ENCODE measurements at places on chromosomes 4 and X. TPM values are rescaled to one million over a fixed set of nuclear protein-coding genes. Genes with fewer than 3 reads are reported as not detected.

GRCh38 chr4:41745292-41746024 lies 3.1 kb downstream of the PHOX2B start:
- no peak for DNase-seq

- DNase-seq, result no peak
These were observed 204.6 kb downstream of the COX18 start for GRCh38 chr4:72864898-72865297.

DNA sequence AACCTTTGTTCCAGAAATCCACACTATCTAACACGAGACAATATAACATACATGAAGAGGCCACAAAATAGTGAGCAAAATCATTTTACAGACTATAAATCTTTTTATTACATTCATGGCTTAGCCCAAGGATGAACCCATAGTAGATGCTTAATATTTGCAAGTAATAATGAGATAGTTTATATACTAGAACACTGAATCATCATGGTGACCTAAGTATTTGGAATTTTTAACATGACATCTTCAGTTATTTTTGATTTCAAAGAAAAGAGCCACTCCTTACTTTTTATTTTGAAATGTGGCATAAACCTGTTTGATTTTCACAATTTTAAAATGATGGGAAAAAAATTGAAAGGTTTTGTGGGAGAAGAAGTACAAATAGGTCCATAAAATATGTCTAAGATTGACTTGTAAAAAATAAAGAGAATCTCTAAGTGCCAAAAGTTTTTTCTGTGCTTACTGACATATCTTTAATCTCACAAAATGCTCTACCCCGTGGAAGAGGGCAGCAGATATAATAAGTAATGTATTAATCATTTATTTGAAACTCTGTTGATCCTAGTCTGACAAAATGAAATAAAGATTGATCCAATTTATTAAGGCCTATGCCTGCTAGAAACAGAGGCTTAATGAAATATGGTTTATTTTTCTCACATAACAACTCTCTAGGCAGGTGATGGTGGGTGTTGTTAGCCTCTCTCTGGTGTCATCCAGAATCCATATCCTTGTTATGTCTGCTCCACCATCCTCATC lies 224.5 kb upstream of the CENPE start:
- no peak for DNase-seq

DNA sequence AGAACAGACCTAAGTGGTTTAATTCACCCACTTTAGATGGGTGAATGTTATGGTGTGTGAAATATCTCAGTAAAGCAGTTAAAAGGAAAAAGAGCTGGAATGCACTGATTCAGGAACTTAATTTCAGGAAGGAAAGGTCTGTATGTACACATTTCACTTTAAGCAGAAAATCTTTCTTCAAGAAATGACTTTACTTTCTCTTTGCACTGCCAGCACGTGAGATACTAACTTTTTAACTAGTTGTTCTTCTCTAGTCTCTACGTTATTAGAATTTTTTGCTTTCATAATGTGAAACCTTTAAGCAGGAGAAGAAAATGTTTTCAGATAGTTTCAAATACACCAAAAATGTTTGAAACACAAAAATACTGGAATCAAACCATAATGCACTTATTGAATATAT lies 18.8 kb downstream of the C4orf46 start:
- DNase-seq, result no peak

GRCh38 chr4:14772388-14772787 lies 229.9 kb upstream of the CPEB2 start:
- no peak for DNase-seq

Gene CPZ
- 0.32 TPM for total RNA-seq

GRCh38 chrX:29359276-29359675 lies 772.0 kb downstream of the IL1RAPL1 start:
- DNase-seq, result no peak

DNA sequence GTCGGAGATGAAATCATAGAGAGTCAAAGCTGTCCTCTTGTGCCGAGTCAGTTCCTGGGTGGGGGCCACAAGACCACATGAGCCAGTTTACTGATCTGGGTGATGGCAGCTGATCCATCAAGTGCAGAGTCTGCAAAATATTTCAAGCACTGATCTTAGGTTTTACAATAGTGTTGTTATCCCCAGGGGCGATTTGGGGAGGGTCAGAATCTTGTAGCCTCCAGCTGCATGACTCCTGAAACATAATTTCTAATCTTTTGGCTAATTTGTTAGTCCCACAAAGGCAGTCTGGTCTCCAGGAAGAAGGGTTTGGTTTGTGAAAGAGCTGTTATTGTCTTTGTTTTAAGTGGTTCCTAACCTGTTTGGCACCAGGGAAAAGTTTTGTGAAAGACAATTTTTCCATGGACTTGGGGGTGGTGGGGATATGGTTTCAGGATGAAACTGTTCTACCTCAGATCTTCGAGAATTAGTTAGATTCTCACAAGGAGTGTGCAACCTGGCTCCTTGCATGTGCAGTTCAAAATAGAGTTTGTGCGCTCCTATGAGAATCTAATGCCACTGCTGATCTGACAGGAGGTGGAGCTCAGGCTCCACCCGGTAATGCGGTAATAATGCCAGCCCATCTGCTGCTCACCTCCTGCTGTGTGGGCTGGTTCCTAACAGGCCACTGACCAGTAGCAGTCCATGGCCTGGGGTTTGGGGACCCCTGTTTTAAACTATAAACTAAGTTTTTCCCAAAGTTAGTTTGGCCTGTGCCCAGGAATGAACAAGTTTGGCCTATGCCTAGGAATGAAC lies 29.2 kb downstream of the METAP1 start:
- DNase-seq, result no peak

DNA sequence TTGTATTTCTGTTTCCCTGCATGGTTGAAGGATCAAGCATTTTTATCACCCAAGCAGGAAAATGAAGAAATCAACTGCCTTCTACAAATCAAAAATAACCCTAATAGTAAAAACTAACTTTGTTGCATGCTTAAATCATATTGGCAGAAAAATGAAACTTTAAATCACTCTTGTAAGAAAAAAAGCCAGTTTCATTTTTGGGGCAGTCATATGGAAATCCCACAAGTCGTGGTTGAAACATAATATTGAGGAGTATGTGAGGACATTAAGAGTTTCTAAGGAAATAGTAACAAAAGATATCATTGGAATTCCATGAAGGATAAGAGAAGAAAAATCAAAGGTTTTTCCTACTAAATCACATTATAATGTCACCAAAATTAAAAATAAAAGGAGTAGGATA lies 8.4 kb downstream of the TEC start:
- DNase-seq, result no peak

DNA sequence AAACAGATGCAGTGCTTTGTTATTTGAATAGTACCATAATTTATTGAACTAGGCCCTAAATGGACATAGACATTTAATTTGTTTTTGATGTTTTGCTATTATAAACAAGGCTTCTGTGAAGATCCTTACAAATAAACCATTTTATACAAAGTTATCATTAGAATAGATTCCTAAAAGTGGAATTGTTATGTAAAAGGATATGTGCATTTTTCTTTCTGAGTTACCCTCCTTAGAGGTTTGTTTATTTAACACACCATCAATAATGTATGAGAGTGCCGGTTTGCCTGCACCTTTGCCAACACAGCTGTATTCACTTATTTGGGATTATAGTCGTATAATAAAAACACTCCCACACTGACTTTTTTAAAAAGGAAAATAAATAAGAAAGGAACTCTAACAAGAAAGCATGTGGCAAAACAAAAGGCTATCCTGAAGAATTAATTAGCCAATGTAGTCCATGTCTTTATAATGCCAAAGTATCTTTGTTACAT lies 84.8 kb downstream of the PAK3 start:
- no peak for DNase-seq
